ENCODE measurements at places on chromosomes 12 and 14.

- no peak for DNase-seq
Measured at GRCh38 chr12:29212682-29213403, 63.8 kb downstream of the FAR2 start.

GRCh38 chr12:97924122-97924521 lies 461.5 kb downstream of the RMST start:
- DNase-seq: no peak

DNA sequence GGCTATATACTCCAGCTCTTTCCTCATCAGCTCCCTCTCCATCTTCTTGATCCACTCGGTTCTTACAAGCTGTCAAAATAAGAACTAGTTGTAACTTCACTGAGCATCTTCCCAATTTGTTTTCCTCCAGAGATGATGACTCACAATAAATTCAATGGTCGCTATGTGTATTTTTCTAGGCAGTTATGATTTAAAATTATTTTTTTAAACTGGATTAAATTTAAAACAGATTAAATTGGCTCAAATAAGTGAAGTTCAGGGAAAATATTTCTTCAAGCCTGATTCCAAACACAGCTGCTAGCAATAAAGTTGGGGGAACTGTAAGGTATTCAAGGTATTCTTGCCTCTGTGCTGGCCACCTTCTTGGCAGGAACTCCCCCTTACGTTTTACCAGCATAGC lies 717.7 kb upstream of the USP15 start:
- DNase-seq: no peak

GRCh38 chr12:120157678-120158077 lies 36.8 kb downstream of the GCN1 start:
- DNase-seq: no peak

- DNase-seq: no peak
Measured at GRCh38 chr14:64718762-64719161, 14.5 kb downstream of the PLEKHG3 start.

GRCh38 chr14:78329371-78329770 lies 159.2 kb downstream of the NRXN3 start:
- no peak for DNase-seq

DNA sequence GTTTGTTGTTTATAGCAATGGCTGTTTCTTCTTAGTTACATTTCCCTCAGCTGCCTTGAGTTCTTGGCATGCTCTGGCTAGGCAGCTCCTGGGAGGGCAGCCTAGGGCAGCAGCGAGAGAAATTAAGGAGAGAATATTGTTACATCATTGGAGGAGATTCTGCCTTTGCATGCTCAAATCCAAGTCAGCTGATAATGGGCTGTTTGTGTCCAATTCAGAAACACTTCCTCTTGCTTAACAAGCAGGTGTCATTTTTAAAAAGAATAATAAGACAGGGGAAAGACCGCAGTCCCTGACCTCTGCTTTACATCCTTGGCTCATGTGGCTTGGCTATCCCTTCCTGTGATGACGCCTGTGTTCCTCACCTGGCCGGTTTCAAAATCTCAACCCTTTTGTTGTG lies 76.9 kb downstream of the ESR2 start:
- DNase-seq: no peak

All from stimulated activated CD8-positive, alpha-beta memory T cell treated with anti-CD3 and anti-CD28 coated beads, Interleukin-2, amount 100 ng/mL, for 1 hour (primary cell).